ENCODE measurements at places on chromosomes 4 and X.

- no peak for DNase-seq
Observed at GRCh38 chr4:146148021-146148420, 27.5 kb upstream of the LSM6 start.

- no peak for DNase-seq
Observed at GRCh38 chr4:102825261-102826091, 1.9 kb downstream of the UBE2D3 start.

GRCh38 chr4:105462576-105462975 is 11.3 kb downstream of the PPA2 start:
- no peak for DNase-seq

DNA sequence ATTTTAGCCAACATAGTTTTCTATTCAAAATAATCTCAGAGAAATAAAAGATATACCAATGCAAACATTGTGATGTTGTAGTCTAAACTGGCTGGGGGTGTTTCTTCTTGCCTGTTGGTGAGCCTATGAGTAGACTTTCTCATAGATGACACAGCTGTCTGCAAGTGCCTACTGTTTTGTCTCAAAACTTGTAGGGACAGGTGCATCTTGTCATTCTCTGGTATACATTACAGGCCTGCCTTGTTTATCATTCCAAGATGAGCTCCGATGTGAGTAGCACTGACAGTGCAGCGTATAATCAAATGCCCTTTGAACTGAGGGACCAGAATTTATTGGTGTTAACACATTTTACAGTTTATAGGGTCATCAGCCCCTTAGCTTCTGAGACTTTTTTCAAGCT is 353.8 kb downstream of the PRDM5 start:
- no peak for DNase-seq

GRCh38 chrX:21959362-21960051 is 19.0 kb downstream of the SMS start:
- DNase-seq, result no peak

- no peak for DNase-seq
Observed at GRCh38 chr4:53185869-53186585, 179.8 kb downstream of the SCFD2 start.

GRCh38 chrX:11341274-11342201 is 48.3 kb downstream of the AMELX start:
- DNase-seq, result no peak

GRCh38 chr4:76804096-76804495 is 93.8 kb downstream of the SOWAHB start:
- DNase-seq, result no peak

- DNase-seq, result no peak
Observed at GRCh38 chrX:334331-334891, 15.8 kb upstream of the GTPBP6 start.

DNA sequence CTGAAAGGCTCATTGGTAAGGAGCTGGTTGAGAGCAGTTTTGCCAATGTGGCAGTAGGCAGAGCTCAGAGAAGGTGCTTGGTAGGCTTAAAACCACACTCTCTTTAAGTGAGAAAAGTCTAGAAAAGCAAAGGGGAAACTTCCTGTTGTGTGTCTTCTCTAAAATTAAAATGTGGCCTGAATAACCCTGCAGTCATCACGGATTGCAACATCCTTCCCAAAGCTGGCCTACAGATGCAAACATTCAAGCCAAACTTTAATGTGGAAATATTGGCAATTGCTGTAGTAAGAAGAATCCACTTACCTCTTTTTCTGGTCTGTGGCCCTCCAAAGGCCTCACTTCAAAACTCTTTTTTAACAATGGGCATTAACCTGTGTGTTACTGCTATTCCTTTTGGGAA is 348.5 kb downstream of the OPHN1 start:
- DNase-seq, result no peak

- DNase-seq, result no peak
Observed at GRCh38 chr4:139530833-139531427, 25.1 kb downstream of the SETD7 start.
